ENCODE measurements at places on chromosomes 7 and 10.

DNA sequence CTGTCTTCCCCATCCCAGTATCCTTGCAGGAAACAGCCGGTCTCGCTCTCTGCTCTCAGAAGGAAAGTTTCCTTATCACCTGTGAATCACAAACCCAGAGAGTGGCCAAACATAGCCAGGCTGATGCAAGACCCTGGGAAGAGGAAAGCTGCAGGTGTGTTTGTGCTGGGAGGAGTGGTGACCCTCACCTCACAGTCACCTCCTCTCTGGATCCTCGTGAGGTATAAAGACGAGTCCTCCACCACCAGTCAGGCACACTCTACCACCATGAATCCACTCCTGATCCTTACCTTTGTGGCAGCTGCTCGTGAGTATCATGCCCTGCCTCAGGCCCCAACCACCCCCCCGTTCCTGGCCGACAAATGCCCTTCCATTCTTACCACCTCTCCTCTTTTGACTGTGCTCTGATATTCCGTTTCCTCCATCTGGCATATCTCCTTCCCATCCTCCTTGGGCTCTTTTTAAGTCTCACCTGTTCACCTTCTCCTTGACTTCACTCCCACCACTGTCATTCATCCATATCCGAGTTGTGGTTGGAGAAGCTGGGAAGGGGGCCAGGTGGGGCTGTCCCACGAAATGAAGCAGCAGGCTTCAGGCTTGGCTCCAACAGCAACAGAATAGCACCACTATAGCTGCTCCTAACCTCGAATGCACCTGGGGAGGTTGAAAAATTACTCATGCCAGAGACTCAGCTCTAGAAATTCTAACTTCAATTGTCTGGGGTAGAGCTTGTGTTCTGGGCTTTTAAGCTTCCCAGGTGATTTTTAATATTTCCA, at the start of gene PRSS1:
TSS of gene PRSS1 (plus strand) at position 255 of the 776 bp plus-strand sequence. CDS start at position 268, 13 bp downstream.
- DNase-seq = no peak

DNA sequence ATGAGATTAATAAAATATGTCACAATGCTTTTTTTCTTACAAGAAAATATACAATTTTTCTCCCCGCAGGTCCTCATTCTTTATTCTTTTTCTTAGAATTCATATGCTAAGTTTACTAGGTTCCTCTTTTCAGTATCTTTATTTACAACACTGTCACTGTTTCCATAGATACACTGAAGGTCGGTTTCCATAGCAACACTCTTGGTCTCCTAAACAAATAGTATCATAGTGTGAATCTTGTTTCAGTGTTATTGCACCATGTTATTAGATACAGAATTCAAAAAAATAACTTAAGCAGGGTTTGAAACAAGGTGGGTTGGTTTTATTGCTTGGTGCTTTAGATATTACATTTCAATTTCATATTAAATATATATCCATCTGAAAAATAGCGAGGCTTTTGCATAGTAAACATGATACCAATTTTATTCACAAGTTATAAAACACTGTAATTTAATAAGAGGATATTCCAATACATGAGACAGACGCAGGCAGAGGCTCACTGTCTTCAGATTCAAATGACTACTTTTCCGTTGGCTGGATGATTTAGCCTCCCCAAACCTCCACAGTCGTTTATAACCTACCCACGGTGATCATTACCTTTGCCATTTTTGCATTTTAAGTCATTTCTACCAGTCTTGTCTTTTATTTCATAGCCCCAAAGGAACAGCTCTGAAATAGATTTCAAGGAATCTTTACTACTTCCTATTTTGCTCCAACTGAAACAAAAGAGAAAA, 88.9 kb upstream of the KLF6 start:
- no peak for DNase-seq

- no peak for DNase-seq
Observed at GRCh38 chr7:139745678-139746143, 32.1 kb downstream of the HIPK2 start.

DNA sequence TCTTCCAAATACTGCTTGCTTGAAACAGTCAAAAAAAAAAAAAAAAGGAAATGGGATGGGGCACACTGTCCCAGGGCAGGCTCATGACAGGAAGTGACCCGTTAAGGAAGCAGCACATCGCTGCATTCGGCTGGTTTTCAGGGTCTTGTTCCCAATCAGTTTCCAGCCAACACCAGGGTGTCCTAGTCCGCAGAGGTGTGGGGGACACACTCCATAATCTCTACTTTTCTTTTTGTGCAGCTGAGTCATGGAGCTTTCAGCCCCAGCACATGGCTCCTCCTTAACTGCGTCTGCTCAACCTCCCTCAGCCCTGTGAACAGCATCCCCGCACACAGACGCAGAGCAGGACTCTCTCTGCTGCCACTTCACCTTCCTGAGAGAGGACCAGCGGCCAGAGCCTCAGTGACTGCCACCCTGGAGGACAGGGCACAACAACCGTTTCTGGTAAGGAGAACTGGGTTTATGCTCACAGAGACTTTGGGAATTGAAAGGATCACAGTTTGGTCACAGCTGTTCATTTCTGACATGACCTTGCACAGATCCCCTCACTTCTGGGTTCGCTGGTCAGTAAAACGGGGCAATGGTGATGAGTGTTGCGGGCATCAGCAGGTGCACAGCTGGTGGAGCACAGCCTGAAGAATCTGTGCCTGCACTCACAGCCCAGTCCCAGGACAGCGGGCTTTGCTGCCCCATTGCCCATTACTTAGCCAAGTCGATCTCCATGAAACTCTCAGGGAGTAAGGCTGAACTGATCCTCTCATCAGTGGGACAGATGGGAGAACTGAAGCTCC, at the start of gene GIMAP5:
TSS of gene GIMAP5 (plus strand) at position 154 of the 791 bp plus-strand sequence. CDS start 3,467 bp downstream, outside the sequence.
- no peak for DNase-seq

DNA sequence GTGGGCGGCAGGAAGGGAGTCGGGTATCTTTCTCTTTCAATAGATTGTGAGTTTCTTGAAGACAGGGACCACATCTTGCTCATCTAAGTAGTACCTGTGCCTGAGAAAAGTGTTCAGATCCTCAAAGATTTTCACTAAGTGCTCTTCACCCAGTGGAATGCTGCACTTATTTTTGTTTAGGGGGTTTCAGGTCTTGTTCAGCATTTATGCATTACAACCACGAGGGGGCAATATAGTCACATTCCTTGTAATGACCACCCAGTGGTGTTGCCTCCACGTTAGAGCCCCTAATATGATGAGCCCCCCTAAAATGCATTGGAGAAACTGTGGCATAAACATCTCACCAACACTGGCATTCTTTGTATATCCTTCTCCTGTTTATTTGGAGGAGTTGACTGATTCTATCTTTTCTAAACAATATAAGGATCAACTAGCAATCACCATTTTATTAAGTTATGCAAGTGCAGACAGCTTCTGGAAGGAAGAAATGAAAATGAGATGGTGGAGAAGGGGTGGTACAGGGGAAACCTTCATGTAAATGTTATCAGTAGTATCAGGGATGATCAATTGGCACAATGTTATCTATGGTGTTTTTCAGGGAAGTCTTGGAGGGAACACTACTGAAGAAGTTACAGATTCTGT, 3.1 kb upstream of the PAPSS2 start:
- DNase-seq = no peak

GRCh38 chr7:49692516-49692915, 80.9 kb upstream of the VWC2 start:
- no peak for DNase-seq

GRCh38 chr10:131259535-131259934, 52.0 kb downstream of the TCERG1L start:
- no peak for DNase-seq

GRCh38 chr10:55224007-55224781, 423.2 kb upstream of the PCDH15 start:
- no peak for DNase-seq

DNA sequence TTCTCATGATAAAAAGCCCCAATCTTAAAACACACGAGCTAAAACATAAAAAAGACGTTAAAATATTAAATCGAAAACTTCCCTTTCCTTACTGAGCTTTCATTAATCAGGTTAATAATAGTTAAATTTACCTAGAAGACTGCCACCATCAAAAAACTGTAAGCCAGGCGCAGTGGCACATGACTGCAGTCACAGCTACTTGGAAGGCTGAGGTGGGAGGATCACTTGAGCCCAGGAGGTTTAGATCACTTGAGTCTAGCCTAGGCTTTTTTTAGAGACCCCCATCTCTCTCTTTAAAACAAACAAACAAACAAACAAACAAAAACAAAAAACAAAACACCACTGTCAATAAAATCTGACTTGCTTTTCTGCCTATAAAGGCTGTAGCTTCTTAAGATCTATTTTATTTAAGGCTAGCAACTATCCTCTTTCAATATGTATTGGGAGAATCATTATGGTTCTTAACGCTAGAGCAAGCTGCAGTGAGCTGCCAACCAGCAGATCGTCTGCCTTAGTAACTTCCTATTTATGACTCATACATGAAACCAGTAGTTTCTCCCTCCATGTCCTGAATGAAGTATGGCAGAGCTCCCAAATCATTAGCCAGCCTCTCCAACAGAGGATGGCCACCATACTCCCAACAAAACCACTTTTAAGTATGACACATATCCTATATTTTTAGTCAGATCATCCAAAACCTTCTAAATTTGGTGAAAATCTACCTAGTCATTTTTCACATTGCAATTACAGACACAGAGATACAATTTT, 163.7 kb downstream of the SRPK2 start:
- no peak for DNase-seq

Measured in effector CD8-positive, alpha-beta T cell (primary cell).